Kidney glomerular epithelial cell (primary cell): ENCODE measurements at places on chromosomes 1 and 21.
A peak's percentile ranks its signal among the peaks of the same experiment; 100 is the strongest.

DNA sequence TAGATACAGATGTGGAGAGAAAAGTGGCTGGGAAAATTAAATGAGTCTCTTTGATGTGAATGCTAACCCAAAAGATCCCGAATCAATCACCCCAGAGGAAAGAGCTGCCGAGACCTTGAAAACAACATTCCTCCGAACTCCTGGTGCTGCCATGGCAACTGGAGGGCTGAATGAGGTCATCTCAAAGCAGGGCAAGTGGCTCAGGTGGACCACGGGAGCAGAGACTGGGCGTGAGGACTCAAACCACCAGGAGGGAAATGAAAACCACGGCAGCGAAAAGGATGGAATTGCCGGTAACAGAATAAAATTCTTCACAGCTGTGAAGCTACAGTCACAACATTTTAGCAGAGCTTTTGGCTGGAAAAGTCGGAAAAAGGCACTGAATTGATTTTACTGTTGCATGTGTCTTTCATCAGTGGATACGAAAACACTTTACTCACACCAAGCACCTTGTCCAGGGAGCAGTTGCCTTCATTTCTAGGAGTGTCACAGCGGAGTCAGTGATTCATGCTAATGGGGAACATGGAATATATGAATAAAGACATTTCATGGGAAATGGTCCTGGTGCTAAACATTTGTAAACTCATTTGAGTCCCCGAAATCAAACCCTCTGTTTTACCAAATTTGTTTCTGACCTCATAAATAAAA is 23.2 kb upstream of the BECN2 start:
- DNase-seq = no peak

DNA sequence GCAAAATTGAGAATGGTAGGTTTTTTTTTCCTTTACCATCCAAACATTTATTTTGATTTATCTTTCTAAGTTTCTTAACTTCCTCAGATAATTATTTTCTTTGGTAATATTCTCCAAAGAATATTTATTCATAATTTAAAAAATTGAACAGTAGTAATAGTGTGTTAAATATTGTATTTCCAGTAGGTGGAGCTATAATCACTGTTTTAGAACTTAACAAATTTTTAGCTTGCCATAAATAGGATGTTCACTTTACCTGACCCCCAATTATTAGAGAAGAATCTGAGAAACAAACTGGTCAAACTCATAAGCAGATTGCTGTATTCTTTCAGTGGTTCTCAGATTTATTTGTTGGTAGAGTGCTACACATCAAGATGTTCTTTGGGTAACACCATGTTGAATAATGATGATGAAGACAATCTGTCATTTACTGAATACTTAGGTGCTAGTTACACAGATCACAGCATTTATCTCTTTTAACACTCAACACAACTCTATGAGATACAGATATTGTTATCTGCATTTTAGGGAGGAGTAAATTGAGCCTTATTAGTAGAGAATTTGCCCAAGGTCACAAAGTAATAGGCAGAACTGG is 82.4 kb upstream of the GPR88 start:
- no peak for DNase-seq

DNA sequence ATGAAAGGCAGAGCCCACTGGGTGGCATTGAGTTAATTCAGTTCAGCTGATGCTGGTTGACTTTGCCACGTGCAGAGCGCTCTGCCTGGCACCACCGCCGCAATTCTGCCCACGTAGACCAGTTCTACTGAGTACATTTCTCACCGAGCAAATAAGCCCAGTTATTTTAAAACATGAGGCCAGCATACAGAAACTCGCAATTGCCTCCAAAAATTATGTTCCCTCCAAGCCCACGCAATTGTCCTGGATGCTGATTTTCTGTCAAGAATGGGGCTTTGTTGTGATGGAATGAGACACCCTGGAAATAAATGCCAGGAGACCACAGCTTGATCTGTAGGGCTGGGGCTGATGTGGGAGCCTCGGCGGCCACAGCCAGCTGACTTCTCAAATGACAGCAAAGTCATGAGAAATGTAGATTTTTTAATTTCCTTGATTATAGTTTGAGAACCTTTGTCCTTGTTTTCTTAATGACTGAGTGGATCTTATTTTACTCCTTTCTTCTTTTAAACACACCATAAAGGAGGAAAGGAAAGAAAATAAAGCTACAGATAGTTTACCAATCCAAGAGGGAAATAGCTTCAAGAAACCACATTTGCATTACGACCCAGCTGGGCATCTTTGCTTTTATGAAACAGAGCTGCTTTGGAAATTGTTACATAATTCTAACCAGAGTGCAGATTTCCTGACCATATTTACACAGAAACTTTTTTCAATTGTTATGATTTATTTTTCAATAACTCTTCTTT is 11.6 kb upstream of the PARP1 start:
- DNase-seq = no peak

DNA sequence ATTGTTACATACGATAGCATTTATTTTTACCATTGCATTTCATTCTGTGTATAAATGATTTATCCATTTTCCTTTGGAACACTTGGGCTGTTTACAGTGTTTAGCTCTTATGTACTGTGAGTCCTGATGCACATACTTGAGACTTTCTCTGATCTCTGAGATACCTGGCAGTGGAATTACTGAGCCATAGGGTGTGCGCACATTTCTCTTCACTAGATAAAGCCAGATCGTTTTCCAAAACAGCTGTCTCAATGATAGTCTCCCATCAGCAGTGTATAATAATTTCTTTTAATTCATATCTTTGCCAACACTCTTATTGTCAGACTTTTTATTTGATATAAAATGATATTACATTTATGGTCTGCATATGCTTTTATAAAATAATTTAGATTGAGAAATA is 66.2 kb downstream of the VPS13D start:
- DNase-seq = no peak

GRCh38 chr1:181318858-181319235 is 164.5 kb upstream of the CACNA1E start:
- peak; percentile 11 for DNase-seq

DNA sequence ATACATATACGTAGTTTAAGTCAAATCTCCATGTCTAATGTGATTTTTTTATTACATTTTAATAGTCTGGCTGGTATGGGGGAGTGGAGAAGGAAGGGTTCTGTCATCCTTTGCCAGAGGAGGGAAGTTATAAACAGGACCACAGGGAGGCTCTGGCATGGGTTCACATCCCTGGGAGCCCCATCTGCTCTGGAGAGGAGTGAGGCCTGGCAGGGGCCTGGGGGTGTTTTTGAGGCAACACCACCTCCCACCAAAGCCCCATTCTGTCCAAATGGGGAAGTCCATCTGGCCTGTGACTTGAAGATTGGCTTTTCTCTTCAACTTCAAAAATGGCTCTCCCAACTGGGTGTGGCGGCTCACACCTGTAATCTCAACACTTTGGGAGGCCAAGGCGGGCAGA is 15.8 kb downstream of the DISP3 start:
- no peak for DNase-seq
